ENCODE measurements at places on chromosomes 12 and 14.

GRCh38 chr14:91898372-91898771 is 31.0 kb upstream of the TC2N start:
- no peak for DNase-seq

GRCh38 chr12:84397263-84397662 is 515.3 kb downstream of the SLC6A15 start:
- no peak for DNase-seq

- DNase-seq = no peak
Observed at GRCh38 chr12:112322882-112323547, 59.2 kb downstream of the HECTD4 start.

DNA sequence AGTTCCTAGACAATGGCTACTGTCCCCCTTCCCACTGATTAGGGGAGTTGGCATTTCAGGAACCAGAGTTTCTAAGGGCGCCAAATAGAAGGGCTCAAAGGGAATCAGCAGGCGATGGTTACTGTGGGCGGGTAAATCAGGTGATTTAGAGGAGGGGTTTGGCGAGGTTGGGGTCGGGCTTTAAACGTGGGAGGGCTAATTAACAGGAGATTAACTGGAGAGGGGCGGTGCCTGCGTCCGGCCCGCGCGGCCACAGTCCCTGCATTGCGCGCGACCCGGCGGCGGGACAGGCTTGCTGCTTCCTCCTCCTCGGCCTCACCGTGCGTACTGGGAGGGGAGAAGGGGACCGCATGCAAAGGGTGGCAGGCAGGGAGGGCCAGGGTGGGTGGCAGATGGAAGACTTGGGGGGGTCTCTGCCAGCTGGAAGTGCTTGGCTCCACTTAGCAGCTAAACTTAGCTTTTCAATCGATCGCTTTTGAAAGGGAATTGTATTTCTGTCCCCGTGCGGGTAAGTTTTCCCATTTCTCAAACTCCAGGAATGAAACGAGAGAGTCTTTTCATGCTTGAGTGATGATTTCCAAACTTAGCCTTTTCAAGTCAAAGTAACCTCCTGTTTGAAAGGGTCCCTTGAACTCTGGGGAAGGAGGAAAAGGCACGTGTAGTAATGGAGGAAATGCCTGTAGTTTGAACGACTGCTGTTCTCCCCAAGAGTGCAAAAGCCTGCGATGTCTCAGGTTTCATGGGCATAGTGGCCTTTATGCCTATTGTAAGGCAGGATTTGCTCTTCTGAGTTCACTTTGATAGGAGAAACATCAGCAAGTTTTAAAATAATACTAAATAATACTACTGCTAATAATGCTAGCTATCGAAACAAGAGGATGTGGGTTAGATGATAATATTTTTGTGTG is at the start of gene MGST1:
MGST1 (plus strand) TSS at position 255 of the 908 bp plus-strand sequence. CDS start 6,608 bp downstream, outside the sequence.
- no peak for DNase-seq

DNA sequence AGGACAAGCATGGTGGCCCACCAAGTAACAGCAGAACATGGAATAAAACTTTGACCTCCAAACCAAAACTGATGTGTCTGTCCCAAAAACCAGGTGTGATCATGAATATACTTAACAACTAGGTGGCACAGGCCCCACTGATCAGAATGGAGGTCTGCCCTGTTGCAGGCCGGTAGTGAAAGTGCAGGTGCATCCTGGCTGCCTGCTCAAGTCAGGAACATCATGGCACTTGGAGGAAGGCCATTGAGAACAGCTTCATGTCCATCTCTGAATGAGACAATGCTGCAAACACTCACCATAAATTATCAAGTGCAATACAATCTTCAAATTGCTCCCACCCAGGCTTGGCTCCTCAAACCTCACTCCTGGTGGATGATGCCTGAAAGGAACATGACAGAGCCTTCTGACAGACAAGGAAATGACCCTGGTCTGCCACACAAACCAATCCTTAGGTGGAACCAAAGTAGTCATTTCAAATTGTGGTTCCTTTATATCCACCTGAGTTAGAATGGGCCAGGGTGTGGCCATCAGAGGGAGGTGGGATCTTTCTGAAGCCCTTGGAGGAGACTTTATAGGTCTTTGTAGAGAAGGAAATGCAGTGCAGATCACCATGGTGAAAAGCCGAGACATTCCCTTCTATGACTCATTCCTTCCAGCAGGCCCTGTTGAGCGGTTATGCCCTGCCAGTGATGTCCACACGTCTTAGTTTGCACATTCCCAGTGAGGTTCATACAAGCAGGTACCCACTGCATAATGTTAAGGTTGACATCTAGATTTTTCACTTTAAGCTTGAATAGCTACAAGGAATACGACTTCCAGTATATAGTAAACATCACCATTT is 36.0 kb downstream of the EGLN3 start:
- no peak for DNase-seq

DNA sequence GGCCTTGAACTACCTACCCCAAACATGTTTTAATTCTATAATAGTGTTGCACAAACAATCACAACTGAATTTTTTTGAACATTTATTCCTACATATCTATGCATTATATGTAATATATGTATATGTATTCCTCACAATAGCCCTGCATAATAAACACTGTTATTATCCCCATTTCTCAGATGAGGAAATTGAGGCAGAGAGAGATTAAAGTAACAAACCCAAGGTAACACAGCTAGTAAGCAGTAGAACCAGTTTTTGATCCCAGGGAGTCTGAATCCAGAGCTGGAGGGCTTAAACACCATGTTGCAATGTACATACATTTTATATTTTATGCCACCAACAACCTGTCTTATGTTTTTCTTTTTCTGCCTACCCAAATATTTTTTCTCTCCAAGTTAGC is 26.5 kb upstream of the BMP4 start:
- no peak for DNase-seq

- no peak for DNase-seq
Observed at GRCh38 chr12:27336282-27336653, 3.6 kb downstream of the BMAL2 start.

- DNase-seq = no peak
Observed at GRCh38 chr12:108802101-108802961, 55.1 kb downstream of the SSH1 start.

DNA sequence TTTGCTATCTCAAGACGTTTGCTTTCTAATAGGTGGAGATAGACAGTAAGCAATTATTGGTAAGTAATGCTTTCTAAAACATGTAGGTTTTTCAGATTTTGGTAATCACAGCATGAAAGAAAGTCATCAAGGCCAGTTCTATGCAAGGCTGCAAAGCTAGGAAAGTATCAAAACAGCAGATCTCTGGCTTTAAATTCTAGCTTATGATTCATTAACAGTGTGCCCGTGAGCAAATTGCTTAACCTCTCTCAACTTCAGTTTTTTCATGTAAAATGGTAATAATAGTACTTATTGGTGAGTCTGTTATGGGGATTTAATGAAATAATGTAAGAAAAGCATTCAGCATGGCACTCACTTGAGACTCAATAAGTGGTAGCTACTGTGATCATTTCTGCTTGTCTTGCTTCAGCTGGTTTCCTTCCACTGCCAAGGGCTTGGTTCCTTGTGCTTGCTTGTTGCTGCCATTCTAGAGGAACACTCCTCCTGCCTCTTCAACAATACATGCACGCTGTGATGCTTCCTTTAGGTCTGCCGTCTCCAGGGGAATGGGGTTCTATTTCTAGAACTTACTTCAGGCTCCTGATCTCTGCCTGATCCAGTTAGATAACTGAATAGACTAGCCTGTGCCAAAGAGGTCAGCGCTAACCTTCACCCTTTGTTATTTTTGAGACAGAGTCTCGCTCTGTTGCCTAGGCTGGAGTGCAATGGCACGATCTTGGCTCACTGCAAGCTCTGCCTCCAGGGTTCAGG is 88.4 kb downstream of the CAND1 start:
- no peak for DNase-seq

DNA sequence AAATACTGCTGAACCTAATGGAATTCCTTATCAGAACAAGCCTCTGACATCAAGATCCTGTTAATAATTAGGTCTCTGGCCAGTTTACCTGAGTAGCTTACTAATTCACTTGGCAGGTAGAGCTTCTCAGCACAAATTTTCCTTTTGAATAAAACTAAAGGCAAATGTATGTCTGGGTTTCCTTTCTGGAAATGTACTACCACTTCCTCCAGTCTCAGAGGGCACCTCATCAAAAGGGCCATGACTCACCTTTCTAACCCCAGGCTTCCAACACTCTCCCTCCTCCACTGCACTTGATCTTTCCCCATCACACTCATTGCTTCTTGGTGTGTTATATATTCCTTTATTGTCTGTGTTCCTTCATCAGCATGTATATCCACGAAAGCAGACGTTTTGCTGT is 90.5 kb downstream of the SLC2A13 start:
- no peak for DNase-seq

DNA sequence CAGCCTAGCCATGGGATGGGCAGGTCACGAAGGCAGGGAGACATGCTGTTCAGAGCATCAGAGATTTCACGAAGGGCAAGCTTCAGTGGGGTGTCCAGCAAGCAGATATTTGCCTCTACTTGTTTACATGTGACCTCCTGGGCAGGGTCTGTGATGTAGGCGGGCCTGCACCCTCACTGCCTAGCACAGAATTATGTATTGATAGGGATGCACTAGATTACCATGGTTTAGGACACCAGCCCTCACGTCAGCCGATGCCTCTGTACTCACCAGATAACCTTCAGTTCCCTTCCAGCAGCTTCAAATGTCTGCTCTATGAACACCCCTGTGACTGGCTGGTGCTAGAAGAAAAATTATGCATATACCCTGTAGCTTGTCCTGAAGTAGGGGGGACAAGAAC is 5.1 kb upstream of the EIF5 start:
- no peak for DNase-seq

DNA sequence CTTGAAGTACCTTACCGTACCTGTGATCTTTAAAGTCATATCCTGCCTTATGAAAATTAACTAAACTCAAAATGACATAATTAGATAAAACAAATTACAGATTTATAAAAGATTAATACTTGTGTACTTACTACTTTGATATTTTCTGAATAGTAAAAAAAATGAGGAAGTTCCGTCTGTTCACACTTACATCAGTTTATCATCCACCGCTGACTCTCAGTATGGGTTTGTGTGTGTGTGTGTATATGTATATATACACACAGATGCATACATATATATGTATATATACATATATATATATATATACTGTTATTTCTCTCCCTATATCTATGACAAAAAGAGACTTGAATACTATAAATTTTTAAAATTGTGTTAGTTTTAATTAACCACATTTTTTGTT is 65.0 kb upstream of the MON2 start:
- DNase-seq = no peak

DNA sequence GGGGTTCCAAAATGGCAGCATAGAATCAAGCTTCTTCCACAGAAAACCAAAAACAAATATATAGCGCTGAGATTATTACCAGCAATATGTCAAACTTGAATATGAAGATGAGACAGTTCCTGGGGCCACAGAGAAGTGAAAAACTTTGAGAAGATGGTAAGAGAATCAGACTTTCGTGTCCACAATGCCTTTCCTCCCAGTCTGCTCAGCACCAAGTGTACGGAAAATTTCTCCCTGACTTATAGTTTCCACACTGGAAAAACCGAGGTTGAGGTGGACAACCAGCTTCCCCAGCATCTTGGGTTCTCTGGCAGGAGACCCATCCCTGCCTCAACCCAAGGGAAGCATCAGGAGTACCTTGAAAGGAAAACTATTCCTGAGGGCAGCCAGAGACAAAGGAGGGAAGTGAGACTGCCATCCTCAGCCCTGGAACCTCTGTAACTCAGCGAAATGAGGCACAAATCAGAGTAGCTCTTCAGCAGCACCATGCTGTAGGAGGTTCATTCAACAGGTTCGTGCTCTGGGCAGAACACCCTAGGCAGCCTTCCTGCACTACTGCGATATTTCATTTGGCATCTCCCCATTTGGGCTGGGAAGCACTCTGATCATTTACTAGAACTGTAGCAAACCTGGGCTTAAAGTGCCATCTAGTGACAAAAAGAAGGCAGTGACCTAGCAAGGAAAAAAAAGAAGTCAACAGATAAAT is 52.4 kb upstream of the CAPRIN2 start:
- no peak for DNase-seq

DNA sequence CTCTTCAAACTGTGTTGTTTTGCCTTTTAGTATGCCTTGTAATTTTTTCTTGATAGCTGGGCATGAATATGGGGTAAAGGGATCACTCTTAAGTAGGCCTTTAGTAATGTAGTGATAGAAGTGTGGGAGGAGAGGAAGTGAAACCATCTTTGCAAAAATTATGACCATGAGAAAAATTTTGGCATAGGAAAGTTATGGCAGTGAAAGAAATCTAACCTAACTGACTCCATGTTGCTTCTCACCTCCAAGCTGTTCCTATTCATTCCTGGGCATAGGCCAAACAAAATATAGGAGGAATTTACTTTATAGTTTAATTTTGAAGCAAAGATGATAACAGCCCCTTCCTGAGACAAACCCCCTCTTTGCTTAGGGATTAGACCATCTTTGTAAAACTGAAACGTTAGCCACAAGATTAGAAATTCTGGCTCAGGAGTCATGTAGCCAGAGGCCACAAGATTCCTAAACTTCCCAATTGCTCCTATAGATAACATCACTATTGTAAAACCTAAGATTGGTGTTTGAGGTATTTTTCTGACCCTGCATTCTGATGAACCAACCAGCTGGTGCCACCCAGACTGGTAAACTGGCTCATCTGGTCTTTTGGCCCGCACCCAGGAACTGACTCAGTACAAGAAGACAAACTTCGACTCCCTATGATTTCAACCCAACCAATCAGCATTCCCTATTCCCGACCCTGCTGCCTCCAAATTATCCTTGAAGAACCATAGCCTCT is 45.8 kb downstream of the CRADD start:
- no peak for DNase-seq

DNA sequence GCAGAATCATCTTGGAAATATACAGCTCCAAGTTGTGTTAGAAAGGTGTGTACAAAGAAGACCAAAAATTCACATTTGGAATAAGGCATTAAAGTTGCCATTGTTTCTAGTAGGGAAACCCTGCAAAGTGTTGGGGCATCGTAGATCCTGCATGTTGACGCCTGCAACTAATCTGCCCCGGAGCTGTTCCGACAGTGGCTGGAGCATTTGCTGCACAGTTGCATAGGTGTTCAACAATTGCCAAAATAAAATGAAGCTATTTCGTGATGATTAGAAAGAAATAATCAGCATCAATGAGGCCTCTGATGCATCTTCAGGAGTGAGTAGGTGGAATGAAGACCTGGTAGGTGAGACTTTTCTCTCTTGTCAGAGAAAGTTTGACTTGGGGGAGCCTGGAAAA is 47.3 kb downstream of the DAD1 start:
- no peak for DNase-seq

All from CD4-positive, alpha-beta T cell treated with Interleukin-4 for 1 hour (primary cell).